ENCODE measurements at places on chromosomes 1 and 21. TPM values are rescaled to one million over a fixed set of nuclear protein-coding genes. Genes with fewer than 3 reads are reported as not detected.

The LRRC3 gene
- total RNA-seq, result 0.25 TPM

The PITHD1 gene
- 31.5 TPM for total RNA-seq

The ST6GALNAC3 gene
- total RNA-seq, result 0.44 TPM

The SLC6A9 gene
- total RNA-seq, result 5.3 TPM

The PADI1 gene
- total RNA-seq, result not detected

The GLIS1 gene
- total RNA-seq, result 0.81 TPM

The NOS1AP gene
- total RNA-seq, result not detected

The ZNF683 gene
- total RNA-seq, result not detected

The APOBEC4 gene
- 0.06 TPM for total RNA-seq
